ENCODE measurements at places on chromosomes 4 and X.

DNA sequence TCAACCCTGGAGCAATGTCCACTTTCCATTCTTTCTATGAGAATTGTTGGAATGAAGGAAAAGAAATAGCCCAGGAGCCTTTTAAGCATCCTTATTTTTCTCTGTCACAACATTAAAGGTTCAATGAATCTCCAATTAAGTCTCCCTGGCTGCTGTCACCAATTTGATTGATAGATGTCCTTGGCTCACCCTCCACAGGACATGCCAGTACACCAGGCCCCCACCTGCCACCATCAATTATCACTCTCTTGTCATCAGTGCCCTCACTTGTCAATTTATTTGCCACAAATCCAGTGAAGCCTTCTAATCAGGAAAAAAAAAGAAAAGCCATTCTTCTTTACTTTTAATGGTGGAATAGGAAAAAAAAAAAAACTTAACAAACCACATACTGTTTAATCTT is 453.6 kb downstream of the CENPC start:
- no peak for DNase-seq

GRCh38 chr4:182758273-182758672 is 158.9 kb downstream of the DCTD start:
- no peak for DNase-seq

DNA sequence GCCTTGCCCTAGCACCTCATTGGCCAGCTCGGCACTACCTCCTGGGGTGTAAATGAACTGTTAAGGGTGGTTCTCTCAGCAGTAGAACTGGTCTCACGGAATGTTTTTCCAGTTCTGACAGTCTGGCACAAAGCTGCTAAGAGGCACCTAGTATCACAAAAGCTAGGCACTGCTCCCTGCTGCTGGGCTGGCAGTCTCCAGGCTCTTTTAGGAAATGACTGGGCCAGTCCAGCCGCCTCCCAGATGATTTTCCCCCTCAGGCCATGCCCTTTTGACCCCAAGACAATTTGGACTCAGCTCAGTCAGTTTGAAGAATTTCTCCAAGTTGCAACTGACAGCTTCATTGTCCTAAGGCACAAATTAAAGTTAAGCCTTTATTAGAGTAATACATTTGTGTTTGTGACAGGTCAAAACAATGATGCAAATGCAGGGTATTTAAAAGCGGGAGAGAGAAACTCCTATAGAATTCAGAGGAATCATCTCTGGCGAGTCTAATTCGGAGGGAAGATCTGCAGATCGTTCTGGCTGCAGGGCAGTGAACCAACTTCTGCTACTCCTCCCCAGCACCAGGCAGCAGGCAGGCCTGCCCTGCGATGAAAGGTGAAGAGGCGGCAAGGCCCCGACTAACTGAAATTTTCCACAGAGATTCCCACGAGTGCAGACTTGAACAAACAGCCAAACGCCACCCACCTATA is 7.9 kb downstream of the FRMD7 start:
- DNase-seq = no peak

- DNase-seq = peak; percentile 81
These were observed 9.2 kb upstream of the FAM53A start for GRCh38 chr4:1693131-1693896.

- DNase-seq = peak; percentile 29
These were observed 48.8 kb upstream of the CCSER1 start for GRCh38 chr4:90078440-90078839.

- DNase-seq = no peak
These were observed 233.0 kb downstream of the PCDH18 start for GRCh38 chr4:137299281-137299680.
